Cardiac fibroblast (primary cell): ENCODE measurements at places on chromosomes 2 and 18.

GRCh38 chr2:1663621-1664020 is 80.7 kb downstream of the PXDN start:
- no peak for DNase-seq

GRCh38 chr2:64489081-64489751 is 34.9 kb upstream of the AFTPH start:
- no peak for DNase-seq

- DNase-seq: no peak
Measured at GRCh38 chr2:69635432-69635831, 8.1 kb downstream of the AAK1 start.

DNA sequence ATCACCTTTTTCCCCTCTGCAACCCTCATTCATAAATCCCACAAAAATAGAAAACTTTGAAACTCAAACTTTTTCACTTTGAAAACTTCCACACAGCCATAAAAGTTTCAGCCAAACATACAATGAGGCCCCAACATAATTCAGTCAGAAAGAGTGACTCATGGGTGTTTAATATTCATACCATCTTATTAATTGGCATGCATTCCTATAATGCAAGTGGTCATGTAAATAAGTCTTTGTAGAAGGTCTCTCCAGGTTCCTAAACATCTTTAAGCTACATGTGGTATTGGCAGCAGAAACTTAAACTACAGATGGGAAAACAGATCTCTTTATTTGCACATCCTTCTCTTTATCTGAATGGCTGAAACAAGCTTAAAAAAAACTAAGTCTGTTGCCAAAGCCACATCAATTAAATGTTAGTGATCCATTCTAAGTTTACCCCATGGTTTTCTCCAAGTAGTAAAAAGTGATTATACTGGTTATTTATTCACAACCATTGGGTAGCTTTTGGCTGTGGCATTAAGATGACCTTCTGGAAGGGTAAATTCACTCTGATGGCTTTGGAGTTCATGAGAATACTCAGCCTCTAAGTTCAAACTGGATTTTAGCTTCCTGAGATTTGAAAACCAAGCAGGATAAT is 70.2 kb upstream of the LYPD1 start:
- no peak for DNase-seq

DNA sequence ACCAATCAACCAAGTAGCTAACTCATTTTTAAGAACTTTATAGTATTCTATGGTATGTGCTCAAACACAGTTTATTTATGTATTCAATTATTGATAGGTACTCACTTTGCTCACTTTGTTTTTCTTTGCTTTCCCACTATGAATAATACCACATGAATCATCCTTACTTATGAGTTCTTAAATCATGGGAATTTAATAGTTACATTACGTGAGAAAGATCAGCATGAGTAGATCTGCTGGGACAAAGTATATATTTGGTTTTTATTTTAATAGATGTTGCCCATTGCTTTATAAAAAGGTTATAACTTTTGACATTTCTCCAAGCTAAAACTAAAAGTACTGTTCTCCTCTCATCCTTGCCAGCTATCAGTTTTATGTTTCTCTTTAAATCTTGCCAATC is 390.7 kb downstream of the LRATD1 start:
- peak; percentile 12 for DNase-seq

DNA sequence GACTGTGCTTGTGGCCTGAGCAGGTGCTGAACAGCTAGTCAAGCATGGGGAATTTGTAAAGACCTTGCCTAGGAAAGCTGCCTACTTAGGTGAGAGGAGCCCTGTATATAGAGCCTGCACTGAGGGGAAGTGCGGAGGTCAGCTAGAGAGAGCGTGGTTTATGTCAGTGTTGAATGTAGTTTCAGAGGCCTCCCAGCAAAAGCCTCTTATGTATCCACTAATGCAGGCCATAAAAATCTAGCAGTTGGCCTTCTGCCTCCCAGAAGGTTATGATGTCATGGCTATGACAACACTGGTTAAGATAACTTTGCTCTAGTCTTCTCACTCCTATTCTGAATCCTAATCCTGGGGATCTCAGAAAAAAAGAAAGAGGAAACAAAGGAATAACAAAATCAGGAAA is 88.9 kb downstream of the ASXL3 start:
- no peak for DNase-seq
